ENCODE measurements at places on chromosomes 3 and 15.

- DNase-seq: no peak
Measured at GRCh38 chr15:97959724-97960363, 659 bp upstream of the ARRDC4 start.

GRCh38 chr15:77544162-77544561 is 88.5 kb downstream of the LINGO1 start:
- no peak for DNase-seq

DNA sequence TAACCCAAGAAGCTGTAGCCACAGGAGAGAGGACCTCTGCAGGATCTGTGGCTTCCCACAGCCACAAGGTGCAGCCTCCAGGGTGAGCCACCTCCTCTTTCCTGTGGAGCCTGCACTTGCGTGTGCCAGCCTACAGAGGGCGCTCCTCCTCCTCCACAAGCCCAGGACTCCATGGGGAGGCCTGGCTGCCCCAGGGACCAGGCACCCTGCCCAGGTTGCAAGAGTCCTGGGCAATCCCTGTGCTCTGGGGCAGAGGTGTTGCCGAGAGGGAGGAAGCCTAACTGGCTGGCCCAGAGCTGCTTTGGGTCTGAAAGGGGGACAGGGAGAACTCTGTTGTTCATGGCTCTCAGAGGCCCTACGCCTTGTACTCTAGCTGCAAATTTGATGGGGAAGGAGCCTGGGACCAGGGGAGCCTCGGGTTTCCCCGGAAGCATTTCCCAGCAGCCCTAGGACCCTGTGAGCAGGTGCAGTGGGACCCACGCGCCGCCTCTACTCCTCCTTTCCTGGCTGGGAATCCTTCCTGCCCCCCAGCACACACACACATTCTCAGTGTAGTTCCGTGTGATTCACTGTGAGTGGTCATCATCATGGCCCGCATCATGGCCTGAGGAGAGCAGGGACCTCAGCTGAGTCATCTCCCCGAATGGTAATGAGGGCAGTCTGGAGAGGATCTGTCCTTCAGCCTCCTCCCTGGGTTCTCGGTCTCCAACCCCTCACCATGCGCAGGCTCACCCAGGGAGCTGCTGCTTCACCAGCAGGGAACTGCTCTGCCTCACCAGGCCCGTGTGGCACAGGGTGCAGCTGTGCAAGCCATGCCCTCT is 24.3 kb downstream of the TBC1D21 start:
- DNase-seq: peak; percentile 74

DNA sequence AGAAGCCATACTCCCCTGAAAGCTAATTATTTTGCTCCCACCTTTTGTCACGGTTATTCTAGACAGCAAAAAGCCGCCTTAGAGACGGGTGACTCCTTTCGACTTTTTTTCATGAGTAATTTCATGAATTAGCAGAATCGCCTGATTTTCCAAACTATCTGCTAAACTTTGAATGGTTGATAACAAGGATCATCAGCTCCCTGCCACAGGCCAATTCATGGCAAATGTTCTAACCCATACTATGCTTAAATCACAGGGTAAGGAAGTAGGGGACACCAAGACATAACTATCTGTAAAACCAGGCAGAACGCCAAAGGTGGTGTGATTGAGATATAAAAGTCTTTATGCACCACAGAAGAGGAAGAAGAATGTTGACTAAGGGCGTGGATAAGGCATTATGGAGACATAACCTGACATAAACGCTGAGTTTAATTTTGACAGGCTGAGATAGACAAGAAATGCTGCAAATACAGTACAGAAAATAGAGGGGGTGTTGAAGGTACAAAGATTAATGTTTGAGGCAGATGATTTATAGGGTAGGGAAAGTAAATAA is 891 bp upstream of the DMXL2 start:
- DNase-seq: peak; percentile 15

- no peak for DNase-seq
Measured at GRCh38 chr3:171677706-171678105, 132.6 kb downstream of the PLD1 start.

GRCh38 chr3:114213292-114213626 is 24.1 kb downstream of the ZNF80 start:
- DNase-seq: no peak

DNA sequence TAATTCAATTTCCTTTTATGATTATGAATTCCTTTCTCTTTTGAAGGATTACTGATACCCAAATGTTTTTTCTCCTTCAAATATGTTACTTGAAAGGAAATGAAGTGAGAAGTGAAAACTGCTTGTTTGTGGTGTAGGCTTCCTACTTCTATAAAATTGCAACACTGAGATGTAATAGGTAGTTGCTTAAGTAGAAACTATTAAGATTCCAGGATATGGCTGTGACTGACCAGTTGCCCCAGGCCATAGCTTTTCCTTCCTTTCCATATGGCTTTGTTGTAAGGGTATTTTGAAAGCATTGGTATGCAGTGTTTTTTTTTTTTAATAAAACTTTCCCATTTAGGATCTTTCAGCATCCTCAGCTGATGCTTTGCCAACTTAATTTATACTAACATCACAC is 28.5 kb downstream of the DNAJC13 start:
- DNase-seq: peak; percentile 87

DNA sequence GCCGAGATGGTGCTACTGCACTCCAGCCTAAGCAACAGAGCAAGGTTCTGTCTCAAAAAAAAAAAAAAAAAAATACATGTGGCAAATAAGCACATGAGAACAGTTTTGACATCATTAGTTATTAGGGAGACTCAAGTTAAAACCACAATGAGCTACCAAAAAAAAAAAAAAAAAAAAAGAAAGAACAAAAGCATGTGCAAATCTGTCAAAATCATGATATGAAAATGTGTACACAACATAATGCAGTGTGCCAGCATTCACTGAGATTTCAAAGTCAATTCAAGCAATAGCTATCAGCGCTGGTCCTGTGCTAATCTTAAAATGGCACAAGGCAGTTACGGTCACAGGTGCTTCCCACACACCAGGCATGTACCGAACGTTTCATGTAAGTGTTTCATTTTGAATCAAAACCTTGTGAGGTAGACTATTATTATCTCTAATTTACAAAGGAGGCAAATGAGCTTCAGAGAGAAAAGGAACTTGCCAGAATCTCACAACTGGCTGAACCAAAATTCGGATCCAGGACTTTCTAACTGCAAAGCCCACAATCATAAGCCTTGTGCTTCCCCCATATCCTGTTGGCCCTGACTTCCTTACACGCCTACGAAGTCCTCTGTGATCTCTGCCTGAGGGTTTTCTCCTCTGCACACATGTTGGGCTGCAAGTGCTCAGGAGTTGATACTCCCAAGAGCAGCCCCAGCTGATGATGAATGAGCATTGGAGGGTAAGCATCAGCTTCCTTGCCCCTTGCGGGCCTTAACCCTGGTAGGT is 200.1 kb upstream of the PROK2 start:
- no peak for DNase-seq

DNA sequence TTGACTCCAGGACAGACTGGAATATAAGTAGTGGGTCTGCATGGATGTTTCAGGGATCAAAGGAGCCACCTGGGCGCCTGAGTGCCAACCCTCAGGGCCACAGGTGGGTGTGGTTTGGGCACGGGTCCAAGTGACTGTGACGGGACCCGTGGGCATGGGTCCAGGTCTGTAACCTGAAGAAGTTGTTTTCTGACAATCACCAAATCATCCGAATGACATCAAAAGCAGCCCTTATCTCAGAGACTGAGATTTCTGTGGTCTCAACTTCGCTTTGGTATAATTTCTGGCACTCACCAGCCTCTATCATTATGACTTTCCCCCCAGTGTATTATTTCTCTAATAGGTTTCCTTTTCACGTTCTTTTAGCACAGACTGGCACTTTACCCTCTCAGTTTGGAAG is 24.4 kb downstream of the RLBP1 start:
- DNase-seq: peak; percentile 22

DNA sequence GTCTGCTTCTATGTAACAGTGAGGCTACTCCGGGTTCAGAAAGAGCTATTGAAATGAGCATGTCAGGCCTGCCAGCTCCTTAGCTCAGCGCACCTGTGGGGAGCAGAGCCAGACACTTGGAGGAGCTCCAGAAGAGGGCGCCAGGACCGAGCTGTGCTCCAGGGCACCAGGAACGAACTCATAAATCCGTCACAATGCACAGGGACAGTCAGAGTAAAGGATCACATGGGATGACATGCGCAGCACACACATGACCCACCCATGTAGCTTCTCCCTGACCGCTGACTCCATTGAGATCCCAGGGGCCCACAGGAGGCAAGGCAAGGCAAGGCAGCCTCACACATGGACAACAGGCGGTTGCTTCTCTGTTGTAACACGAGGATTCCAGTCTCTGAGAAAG is 26.0 kb upstream of the GNB5 start:
- DNase-seq: no peak

- DNase-seq: peak; percentile 86
Measured at GRCh38 chr15:49876401-49877038, 242.5 kb downstream of the ATP8B4 start.

DNA sequence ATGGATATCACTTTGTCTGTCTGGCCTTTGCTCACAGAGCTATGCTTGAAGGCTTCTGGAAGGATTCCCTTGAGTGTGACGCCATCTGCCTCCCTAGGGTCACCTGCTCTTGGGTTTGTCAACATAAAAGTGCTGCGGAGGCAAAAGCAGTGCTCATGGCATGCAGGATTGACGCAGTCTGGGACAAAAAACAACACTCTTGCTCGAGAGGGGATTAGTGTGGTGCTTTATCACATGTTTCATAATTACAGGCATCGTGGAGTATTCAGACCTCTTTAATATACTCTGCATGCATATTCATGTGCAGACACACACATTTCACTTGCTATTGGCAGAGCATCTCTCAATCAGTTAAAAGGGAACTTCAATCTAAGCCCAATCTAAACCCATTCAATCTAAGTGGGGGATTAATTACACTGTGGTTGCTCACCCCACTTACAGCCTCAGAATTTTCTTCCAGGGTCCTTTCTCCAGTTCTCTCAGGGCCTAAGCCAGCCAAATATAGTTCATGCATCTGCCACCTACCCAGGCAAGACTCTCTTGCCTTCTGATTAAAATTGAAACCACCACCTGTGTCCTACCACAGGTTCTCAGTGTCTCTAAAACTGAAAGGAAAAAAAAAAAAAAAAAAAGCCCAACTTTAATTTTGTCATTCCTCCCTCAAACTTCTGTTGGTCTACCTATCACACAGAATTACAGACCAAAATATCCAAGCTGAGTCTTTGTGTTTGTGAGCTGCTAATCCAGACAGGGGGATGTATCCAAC is 75.6 kb downstream of the BFSP2 start:
- DNase-seq: no peak

GRCh38 chr15:51075826-51076523 is 18.7 kb downstream of the TNFAIP8L3 start:
- no peak for DNase-seq

- no peak for DNase-seq
Measured at GRCh38 chr3:62875558-62876002, 364 bp upstream of the CADPS start.

GRCh38 chr3:32288819-32289218 is 50.3 kb downstream of the CMTM8 start:
- DNase-seq: no peak

- no peak for DNase-seq
Measured at GRCh38 chr15:48866141-48866563, 11.8 kb upstream of the EID1 start.

- DNase-seq: peak; percentile 71
Measured at GRCh38 chr3:25897019-25897418, 107.1 kb downstream of the OXSM start.

- DNase-seq: peak; percentile 18
Measured at GRCh38 chr3:177418787-177419186, 221.5 kb upstream of the TBL1XR1 start.

- DNase-seq: peak; percentile 35
Measured at GRCh38 chr15:84108728-84109127, 126.8 kb upstream of the GOLGA6L4 start.

DNA sequence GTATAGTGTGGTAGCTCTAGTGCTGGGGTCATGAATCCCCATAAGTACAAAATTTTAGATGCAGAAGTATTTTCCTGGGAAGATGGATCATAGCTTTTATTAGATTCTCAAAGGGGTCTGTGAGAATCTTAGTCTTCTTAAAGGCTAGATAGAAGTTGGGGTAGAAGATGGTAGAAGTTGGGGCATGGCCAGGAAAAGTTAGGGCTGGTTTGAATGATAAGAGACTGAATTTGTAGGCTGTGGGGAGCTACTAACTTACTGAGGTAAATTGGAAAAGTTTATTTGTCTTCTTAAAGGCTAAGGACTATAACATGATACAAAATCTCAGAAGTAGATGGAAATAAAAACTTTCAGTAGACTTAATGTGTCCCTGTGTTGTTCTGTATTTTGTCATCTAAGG is 1.6 kb upstream of the UBE2Q2 start:
- DNase-seq: no peak

DNA sequence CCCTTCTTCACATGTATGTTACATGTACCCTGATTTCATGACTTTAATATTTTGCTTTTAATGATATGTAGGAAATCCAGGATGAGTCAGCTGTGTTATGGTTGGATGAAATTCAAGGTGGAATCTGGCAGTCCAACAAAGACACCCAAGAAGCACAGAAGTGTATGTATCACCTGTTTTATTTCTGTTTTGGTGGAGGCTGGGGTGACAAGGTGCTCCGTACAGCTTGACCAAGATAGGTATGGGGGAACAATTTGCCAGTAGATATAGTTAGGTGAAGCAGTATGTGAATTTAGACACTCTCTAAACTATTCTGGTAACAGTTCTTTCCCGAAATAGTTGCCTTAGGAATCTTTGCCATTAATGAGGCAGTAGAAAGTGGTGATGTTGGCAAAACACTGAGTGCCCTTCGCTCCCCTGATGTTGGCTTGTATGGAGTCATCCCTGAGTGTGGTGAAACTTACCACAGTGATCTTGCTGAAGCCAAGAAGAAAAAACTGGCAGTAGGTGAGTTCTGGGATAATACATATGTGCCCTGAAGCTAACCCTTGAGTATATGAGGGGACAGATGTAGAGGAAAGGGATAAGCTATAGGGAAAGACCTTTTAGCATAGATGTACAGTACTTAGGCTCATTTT is 63.7 kb upstream of the CRTC3 start:
- DNase-seq: no peak

Data from SK-MEL-5 (cell line).